ENCODE measurements at places on chromosomes 2 and 18.

GRCh38 chr2:136117391-136117841 lies 533 bp downstream of the CXCR4 start:
- DNase-seq = peak; percentile 62

- DNase-seq = no peak
Observed at GRCh38 chr2:128986867-128987268, 668.2 kb upstream of the HS6ST1 start.

DNA sequence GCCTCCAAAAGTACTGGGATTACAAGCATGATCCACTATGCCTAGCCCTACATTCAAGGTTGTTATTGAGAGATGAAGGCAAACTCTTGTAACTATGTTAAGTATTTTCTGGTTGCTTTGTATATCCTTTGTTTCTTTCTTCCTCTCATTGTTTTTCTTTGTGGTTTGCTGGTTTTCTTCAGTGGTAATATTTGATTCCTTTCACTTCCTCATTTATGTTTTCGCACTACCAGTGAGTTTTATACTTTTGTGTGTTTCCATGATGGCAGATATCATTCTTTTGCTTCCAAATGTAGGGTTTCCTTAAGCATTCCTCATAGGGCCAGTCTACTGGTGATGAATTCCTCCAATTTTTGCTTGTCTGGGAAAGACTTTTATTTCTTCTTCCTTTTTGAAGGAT lies 90.2 kb downstream of the NCK2 start:
- no peak for DNase-seq

GRCh38 chr2:135951041-135951583 lies 34.3 kb downstream of the DARS1 start:
- DNase-seq = no peak

- DNase-seq = no peak
Observed at GRCh38 chr18:2572171-2572569, 813 bp downstream of the NDC80 start.

GRCh38 chr2:175855794-175856453 lies 146.1 kb downstream of the LNPK start:
- no peak for DNase-seq

GRCh38 chr18:63158012-63158631 lies 161.4 kb downstream of the BCL2 start:
- no peak for DNase-seq

- DNase-seq = peak; percentile 48
Observed at GRCh38 chr18:5057386-5058348, 139.4 kb downstream of the AKAIN1 start.

DNA sequence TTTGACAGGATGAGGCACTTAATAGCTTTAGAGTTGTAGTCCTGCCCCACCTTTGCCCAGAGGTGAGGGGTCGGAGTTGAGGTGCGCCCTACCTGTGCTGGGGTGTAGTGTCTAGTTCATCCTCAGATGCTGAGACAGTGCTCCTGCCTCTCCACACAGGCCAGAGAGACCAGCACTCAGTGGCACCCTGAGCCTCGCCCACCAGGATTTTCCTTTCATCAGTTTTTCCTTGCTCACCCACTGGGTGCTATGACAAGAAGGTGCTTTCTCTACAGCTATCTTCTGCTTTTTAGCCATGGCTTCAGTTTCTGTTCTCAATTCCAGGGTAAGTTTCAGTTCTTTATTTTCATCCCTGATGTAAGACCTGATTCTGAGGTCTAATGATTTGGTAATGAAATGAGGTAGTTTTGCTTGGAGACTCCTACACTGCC lies 16.8 kb upstream of the TMEM131 start:
- no peak for DNase-seq

DNA sequence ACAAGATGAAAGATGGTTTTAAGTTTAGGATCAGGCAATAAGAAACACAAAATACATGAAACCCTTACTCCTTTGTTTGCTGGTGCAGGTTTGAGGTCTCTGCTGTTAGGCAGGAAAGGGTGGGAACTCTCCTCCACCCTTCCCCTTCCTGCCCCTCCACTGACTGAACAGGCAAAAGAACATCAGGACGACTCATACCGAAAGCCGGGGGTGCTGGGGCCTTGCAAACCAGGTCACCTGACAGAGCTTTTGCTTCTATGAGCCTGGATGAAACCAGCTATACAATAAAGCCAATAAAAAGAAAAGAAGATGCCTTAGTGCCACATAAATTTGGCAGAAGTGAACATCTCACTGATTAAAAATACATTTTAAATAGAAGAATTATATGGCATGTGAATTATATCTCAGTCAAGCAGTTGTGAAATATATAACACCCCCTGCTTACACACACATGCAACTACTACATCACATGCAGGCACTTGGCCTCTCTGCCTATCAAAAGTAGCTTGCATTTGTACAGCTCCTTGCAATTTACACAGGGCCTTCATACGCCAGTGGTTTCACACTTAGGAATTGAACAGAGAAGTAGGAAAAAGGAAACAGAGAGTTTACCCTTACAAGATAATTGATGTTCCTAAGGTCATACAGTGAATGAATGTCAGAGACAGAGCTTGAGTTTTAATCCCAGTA lies 215.1 kb upstream of the TRIB2 start:
- peak; percentile 63 for DNase-seq

- no peak for DNase-seq
Observed at GRCh38 chr2:225274751-225275150, 124.8 kb upstream of the NYAP2 start.

DNA sequence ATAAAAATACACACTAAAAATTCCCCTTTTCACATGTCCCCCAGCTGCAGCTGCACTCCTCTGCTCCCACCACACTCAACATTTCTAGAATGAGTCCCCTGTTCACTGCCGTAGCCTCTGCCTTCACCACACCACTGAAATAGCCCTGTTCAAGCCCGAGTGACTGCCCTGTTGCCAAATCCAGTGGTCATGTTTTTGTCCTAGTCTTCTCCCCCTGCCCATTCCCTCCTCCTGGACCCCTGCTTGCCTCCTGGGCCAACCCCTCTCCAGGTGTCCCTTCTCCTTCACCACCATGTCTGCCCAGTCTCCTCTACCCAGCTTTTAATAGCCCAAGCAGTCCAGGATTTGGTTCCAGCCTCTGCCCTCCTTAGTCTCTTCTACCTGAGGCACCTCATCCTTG lies 97.1 kb upstream of the LGALSL start:
- DNase-seq = no peak

GRCh38 chr18:59520562-59521355 lies 161.7 kb upstream of the LMAN1 start:
- no peak for DNase-seq

Measured in activated CD8-positive, alpha-beta memory T cell treated with anti-CD3 and anti-CD28 coated beads, Interleukin-2, amount 50 U/mL, for 4 hours (primary cell).